ENCODE measurements at places on chromosomes 2 and 18. TPM values are rescaled to one million over a fixed set of nuclear protein-coding genes. Genes with fewer than 3 reads are reported as not detected.

DNA sequence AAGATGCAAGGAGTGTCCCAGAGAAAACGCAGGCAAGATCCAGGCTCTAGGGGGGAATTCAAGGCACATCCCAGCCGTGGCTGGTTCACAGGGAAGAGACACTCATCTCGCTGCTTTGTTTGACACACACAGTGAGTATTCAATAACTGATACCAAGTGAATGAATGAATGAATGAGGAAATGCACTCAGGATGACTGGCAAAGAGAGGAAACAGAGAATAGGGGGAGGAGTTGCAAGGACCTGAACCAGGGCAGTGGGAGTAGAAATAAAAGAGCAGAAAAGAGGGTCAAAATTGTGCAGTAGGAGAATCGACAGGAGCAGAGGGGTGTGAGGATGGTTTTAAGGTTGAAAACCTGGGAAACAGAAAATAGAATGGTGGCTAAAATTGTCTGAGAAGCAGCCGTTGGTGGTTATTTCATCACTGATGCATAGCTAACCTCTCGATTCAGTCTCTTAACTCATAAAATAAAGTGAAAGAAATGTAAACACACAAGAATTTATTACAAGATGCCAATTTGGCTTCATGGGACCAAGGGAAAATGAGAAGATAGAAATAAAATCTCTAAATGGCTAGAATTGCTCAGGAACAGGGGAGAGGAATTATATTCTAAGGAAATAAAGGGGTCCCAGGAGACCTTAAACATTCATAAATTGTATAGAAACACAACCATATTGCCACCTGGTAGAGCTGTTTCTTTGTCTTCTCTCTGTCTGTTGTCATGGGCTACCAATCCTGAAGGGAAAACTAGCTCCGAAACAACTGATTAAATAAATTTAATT, 63.9 kb upstream of the PHLPP1 start:
- no peak overlapping the region for H3K27ac ChIP-seq
- no peak for DNase-seq
- no peak overlapping the region for H3K4me3 ChIP-seq
- no peaks in the 10 kb centered on the region for H3K36me3 ChIP-seq

DNA sequence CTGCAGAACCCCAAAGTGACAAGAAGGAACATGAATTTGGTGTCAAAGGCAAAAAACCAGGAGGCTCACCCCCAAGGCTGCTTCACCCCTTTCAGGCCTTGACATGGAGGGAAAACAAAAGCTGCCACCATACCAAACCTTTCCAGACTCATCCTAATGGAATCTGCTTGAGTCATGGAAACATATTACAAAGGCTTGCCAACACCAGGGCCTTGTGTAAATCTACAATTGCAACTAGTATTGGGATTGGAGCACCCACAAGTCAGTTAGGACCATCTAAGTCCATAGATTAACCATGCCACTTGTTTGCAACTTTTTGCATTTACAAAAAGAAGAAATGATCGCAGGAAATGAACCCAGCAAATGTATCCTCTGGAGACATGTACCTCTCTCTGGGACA, 297.6 kb downstream of the CDCA7 start:
- H3K27me3 ChIP-seq = no peaks in the 10 kb centered on the region
- H3K4me1 ChIP-seq = peaks cover 43% of the 10 kb centered on the region
- no peak for DNase-seq
- H3K4me3 ChIP-seq = no peak overlapping the region

GRCh38 chr2:164220265-164220664, 401.0 kb downstream of the GRB14 start:
- H3K4me1 ChIP-seq = no peaks in the 10 kb centered on the region
- H3K36me3 ChIP-seq = no peaks in the 10 kb centered on the region
- H3K27ac ChIP-seq = no peak overlapping the region
- H3K27me3 ChIP-seq = peaks cover 4% of the 10 kb centered on the region
- DNase-seq = no peak

DNA sequence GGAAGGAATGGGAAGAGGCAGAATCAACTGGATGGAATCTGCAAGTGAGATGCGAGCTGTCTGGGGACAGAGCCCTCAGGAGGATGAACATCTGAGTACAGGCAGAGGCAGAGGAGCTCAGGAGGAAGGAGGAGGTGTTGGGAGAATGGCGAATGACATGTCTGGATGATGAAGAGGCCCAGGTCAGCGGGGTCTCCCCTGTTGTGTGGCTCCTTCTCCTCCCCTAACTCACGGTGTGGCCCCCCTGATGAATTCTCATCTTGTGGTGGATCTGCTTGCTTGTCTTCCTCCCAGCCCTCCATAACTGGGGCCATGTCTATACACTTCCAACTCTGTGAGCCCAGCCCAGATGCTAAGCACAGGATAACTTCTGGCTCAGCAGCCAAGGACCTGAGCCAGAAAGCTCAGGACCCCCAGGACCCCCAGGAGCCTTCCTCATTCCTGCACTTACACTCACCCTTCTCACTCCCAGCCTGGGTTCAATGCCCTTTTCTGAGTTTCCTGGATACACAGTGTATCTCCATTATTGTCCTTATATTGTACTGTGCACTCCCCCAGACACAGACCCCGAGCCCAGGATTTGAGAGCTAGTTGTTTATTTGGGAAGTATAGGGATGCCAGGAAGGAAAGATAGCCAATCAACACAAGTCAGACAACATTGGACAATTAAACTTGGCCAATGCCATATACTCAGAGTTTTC, 678.6 kb upstream of the HS6ST1 start:
- H3K27me3 ChIP-seq = no peaks in the 10 kb centered on the region
- H3K27ac ChIP-seq = no peak overlapping the region
- no peak for DNase-seq
- no peak overlapping the region for H3K4me3 ChIP-seq

- H3K27ac ChIP-seq = no peak overlapping the region
- H3K4me3 ChIP-seq = no peak overlapping the region
- H3K4me1 ChIP-seq = no peaks in the 10 kb centered on the region
- H3K36me3 ChIP-seq = no peaks in the 10 kb centered on the region
- H3K27me3 ChIP-seq = peaks cover 12% of the 10 kb centered on the region
These were observed 31.1 kb downstream of the CTLA4 start for GRCh38 chr2:203898657-203899056.

GRCh38 chr2:215313255-215313613, 1.4 kb downstream of the ATIC start:
- peaks cover 21% of the 10 kb centered on the region for H3K36me3 ChIP-seq
- H3K4me3 ChIP-seq = peak overlapping the region; percentile 84
- H3K27ac ChIP-seq = peak overlapping the region; percentile 51
- no peaks in the 10 kb centered on the region for H3K27me3 ChIP-seq

DNA sequence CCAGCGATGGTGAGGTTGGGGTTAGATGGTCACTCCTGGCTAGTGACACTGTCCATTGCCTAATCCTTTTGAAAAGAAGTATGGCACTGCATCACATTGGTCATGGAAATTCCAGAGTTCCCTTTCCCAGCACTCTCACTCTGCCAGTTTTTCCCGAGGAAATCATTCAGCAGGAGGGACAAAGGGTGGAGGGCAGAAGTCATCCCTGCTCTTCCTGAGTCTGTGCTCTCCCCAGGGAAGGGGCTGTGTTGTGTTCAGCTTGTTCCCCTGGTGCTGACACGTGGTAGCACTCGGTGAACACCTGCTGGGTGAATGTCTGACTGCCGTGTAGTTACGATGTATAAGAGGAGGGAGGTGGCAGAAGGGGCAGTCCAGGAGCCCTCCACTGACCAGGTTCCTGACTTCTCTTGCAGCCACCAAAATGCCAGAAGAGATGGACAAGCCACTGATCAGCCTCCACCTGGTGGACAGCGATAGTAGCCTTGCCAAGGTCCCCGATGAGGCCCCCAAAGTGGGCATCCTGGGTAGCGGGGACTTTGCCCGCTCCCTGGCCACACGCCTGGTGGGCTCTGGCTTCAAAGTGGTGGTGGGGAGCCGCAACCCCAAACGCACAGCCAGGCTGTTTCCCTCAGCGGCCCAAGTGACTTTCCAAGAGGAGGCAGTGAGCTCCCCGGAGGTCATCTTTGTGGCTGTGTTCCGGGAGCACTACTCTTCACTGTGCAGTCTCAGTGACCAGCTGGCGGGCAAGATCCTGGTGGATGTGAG, 21.6 kb downstream of the STEAP3 start:
- H3K27me3 ChIP-seq = no peaks in the 10 kb centered on the region
- H3K27ac ChIP-seq = no peak overlapping the region
- no peak overlapping the region for H3K4me3 ChIP-seq
- H3K4me1 ChIP-seq = peaks cover 41% of the 10 kb centered on the region

Gene MAP2
- 7.2 TPM for total RNA-seq

Gene AGPS
- 38.0 TPM for total RNA-seq

Gene CD8B
- total RNA-seq = not detected

Gene CYP27C1
- total RNA-seq = 24.9 TPM

Gene EFR3B
- total RNA-seq = 1.0 TPM
